ENCODE measurements at places on chromosomes 1 and 21. TPM values are rescaled to one million over a fixed set of nuclear protein-coding genes. Genes with fewer than 3 reads are reported as not detected.

DNA sequence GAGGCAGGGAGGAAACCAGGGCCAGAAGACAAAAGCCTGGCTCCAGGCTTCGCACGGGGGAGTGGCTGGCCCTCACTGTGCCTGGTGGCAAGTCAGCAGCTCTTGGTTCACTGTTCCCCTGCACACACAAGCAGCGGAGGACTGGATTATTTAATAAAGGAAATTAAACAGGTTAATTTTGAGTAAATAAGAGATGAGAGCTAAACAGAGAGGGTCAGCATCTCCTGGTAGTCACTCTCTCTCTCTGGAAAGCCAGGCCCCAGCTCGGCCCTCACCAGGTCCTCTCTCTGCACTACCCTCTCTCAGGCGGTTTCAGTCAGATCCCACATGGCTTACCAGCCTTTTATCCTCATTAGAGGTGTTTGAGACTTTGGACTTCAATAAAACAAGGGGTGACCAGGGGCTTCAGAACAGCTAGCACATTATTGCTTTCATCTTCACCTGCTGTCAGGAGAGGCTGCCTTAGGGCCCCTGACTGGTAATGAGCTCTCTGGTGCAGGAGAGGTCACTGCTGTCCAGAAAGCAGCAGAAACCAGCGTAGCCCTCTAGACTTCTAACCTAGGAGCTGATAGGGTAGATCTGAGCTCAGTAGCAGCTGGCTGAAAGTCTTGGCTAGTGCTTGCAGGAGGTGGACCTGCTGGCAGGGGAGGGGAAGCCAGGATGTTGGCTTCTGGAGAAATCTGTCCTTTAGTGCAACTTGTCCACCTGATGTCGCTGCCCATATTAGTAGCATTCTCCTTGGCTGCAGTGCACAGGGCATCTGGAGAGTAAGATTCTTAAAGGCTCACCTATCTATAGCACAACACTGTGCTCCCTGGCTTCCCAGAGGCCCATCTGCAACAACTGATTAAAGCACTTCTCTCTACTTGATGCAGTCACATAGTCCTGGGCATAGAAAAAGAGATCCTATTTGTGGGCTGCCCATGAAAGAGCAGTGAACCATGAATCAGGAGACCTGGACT lies 45.9 kb downstream of the SYT6 start:
- DNase-seq = no peak
- H3K27me3 ChIP-seq = no peaks in the 10 kb centered on the region
- H3K4me1 ChIP-seq = no peaks in the 10 kb centered on the region
- H3K27ac ChIP-seq = no peak overlapping the region
- H3K36me3 ChIP-seq = no peaks in the 10 kb centered on the region
- H3K4me3 ChIP-seq = no peak overlapping the region

NIBAN1 gene
- total RNA-seq = 38.7 TPM

DNA sequence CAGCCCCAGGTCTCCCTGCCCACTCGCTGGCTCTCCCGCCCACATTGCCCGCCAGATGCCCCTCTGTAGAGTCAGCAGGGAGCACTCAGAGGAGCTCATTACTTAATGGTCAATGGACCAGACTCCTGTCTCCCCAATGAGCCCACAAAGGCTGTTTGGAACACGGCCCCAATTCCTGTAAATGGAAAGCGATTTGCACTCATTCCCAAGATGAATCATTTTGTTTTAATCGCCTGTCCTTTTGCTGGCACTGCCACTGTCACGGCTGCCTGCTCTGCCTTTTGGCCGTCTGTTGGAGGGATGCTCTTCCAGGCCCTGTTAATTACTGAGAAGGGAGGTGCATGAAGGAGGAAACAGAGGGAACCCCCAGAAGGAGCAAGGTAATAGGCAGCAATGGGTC lies 44.8 kb upstream of the ATP2B4 start:
- no peak for DNase-seq
- H3K4me3 ChIP-seq = no peak overlapping the region
- H3K27ac ChIP-seq = no peak overlapping the region
- no peaks in the 10 kb centered on the region for H3K4me1 ChIP-seq

GRCh38 chr1:212785871-212786270 lies 5.7 kb downstream of the NSL1 start:
- DNase-seq = no peak
- H3K27ac ChIP-seq = no peak overlapping the region
- H3K27me3 ChIP-seq = no peaks in the 10 kb centered on the region
- H3K36me3 ChIP-seq = peaks cover 61% of the 10 kb centered on the region

Data from upper lobe of left lung (tissue), 6 donors.